ENCODE measurements at places on chromosomes 11 and 22.

GRCh38 chr11:123587559-123587958, 66.9 kb downstream of the SCN3B start:
- DNase-seq: no peak

GRCh38 chr22:33780531-33781136, 139.6 kb downstream of the LARGE1 start:
- no peak for DNase-seq

DNA sequence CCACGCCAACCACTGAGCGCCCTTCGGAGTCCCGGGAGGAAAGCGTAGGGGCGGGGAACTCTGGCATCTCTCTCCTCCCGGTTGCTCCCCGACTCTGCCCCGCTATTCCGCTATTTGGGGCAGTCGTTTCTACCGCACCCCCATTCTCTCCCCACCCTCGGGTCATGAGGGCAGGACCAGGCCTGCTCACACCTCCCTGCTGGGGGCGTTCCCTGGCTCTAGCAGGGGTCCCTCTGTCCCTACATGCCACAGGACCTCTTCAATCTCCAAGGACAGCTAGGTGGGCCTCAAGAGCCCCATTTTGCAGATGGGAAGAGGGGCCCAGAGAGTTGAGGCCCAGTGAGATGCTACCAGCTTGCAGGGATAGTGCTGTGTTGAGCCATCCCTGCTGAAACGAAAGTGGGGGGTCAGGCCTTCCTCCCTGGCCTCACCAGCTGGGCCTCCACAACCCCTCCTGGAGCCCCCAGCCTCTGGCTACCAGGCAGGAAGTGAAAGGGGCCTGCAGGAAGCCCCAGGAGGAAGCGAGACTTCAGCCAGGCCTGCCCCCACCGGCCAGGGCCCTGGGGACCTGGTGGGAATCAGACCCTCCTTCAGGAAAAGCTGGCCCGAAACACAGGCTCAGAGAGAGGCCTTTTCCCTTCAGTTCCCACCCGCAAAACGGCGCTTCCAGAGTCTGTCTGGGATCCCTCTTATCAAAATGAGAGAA, 5.5 kb upstream of the SHISA8 start:
- DNase-seq: no peak

- peak; percentile 76 for DNase-seq
Observed at GRCh38 chr11:46914363-46914762, 4.0 kb downstream of the LRP4 start.

DNA sequence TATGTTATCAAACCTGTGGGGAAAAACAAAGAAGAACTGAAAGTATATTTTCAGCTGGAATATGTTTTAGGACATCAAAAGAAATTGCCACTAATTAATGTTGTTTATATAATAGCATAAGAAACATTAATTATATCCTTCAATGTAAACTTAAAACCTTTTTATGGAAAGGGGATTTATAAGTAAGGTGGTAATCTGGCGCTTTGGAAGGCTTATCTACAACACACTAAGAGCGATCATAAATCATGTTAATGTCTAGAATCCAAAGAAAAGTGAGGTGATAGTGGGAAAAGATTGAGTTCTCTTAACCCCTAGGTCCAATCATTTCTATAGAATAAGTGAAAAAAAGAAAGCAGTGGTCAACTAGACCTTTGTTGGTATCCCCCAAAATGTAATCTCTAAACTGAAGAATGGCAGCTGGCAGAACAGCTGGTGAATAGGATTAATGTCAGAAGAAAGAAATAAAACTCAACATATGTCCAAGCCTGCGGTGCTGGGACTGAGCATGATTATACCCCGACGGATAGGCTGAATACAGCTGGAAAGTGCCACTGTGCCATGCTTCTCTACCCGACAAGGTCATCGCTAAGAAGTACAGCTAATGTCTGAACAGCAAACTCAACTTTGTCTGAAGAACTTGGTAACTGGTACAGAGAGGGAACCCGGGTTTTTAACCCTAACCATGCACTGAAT, 64.0 kb downstream of the SOX6 start:
- DNase-seq: no peak
